ENCODE measurements at places on chromosomes 2 and 18. TPM values are rescaled to one million over a fixed set of nuclear protein-coding genes. Genes with fewer than 3 reads are reported as not detected.

CHST9 gene
- 0.05 TPM for total RNA-seq

HYCC2 gene
- total RNA-seq: 12.0 TPM

FOXI3 gene
- not detected for total RNA-seq

EPAS1 gene
- total RNA-seq: 106 TPM

UBR3 gene
- total RNA-seq: 27.9 TPM

HAAO gene
- total RNA-seq: 0.74 TPM

FAM124B gene
- 0.08 TPM for total RNA-seq

PTRHD1 gene
- total RNA-seq: 55.1 TPM

PSMA8 gene
- not detected for total RNA-seq

SERPINB4 gene
- not detected for total RNA-seq

TXNDC2 gene
- 0.90 TPM for total RNA-seq

GALM gene
- total RNA-seq: 20.5 TPM

NUP35 gene
- 28.9 TPM for total RNA-seq

UNC80 gene
- 0.08 TPM for total RNA-seq

SPATA3 gene
- total RNA-seq: not detected

NTSR2 gene
- 0.15 TPM for total RNA-seq

KIAA2012 gene
- not detected for total RNA-seq

FAM237A gene
- total RNA-seq: not detected

WIPF1 gene
- 8.3 TPM for total RNA-seq

RGPD4 gene
- not detected for total RNA-seq

GAL3ST2 gene
- total RNA-seq: 1.6 TPM

NRP2 gene
- total RNA-seq: 6.7 TPM

KATNAL2 gene
- 2.6 TPM for total RNA-seq

SP140 gene
- total RNA-seq: 1.1 TPM

POTEC gene
- not detected for total RNA-seq

CGREF1 gene
- 10.1 TPM for total RNA-seq

FBLN7 gene
- 0.95 TPM for total RNA-seq

WNT6 gene
- 8.1 TPM for total RNA-seq

PLEK gene
- 0.13 TPM for total RNA-seq

CLEC4F gene
- not detected for total RNA-seq

B3GNT7 gene
- 83.3 TPM for total RNA-seq

TMEM17 gene
- total RNA-seq: 4.1 TPM

Measured in Panc1 (cell line).